Left lobe of liver (tissue), 2 donors: ENCODE measurements at places on chromosomes 16 and 17.
A peak's percentile ranks its signal among the peaks of the same experiment; 100 is the strongest.

DNA sequence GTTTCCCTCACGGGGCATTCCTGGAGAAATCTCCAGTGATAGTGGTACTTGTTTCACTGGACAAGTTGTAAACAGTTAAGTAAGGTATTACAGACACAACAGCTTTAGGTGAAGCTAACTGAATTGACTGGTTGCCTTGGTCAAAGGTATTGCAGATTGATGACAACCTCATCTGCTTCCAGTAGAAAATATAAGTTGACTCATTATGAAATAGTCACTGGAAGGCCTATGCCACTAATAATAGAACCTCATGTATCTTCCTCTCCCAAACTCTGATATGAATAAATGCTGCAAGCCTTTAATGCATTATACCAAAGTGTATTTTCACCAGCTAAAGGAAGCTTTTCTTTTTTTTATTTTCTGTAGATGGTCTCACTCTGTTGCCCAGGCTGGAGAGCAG is 44.8 kb downstream of the GLG1 start:
- no peak for DNase-seq

- peak; percentile 84 for DNase-seq
Observed at GRCh38 chr16:70653809-70654771, 7.7 kb downstream of the IL34 start.

DNA sequence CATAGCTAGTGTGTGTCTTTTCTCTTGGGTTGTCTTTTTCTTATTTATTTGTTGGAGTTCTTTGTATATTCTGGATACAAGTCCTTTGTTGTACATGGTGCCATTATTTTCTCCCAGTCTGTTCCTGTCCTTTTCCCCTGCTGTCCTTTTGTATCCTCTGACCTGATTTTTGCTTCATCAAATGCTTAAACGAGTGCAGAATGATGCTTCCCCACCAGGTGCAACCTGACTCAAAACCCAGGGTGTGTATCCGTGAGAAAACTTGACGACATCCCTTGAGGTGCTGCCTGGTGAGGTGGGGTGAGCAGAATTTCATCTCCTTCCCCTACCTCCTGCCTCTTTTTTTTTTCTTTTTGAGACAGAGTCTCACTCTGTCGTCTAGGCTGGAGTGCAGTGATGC is 88.6 kb downstream of the NTN1 start:
- no peak for DNase-seq

- DNase-seq = no peak
Observed at GRCh38 chr16:27985981-27986380, 77.5 kb downstream of the GSG1L start.

DNA sequence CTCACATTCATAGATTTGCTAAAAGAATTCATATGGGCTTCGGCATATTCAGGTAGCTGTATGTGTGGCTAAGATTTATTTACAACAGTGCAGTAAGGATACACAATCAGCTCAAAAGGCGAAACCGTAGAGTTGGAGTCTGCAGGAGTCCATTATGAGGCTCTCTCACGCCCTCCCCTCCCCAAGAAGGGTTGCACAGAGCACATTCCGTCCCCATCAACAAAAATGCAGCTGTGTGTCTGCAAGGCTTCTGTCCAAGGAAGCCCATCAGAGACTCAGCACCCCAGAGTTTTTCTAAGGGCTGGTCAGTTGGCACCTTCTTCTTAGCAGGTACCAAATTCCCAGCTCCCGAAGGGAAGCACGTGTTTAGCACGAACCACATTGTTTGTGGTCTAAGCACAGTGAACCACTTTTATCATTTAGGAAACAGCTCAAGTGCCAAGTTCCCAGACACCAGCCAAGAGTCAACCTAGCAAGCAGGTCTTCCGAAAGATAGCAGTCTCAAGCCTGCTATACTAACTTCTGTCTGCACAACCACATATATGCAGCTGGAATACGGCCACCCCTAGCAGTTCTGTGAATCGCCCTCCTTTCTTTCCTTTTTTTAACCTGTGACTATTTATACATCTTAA is 28.5 kb upstream of the MEAK7 start:
- DNase-seq = no peak

DNA sequence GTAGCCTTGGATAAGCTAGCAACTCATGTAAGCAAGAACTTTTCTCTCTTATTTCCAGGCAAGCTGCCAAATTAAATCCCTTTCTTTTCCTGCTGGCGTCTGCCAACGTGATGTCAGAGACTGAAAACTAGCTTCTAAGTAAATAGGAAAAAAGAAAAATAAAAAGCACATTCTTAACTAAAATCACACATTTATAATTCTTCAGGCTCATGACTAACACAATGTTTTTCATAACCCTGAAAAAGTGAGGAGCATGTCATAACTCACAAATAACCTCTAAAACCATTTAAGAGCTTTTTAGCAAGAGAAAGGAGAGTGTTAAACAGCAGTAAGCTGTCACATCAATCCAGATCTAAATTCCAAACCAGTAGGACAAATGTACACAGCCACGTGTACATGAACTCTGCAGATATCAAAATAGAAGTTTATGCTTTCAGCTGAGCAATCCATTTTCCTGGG is 110.0 kb downstream of the N4BP1 start:
- DNase-seq = peak; percentile 55

DNA sequence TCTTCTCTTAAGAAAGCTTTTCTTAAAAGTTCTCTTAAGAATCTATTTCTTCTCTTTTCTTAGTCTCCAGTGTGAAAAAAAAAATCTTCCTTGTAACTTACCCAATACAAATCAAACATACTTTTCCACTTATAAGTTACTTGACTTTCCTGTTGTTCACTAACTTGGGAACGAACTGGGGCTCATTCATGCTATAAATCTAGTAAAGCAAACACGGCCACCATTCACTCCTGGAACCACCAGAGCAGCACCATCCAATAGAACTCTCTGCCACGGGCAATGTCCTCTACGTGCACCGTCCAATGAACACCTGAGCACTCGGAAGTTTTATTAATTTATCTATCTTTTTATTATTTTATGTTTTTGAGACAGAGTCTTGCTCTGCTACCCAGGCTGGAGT is 20.8 kb downstream of the SRP68 start:
- DNase-seq = no peak

GRCh38 chr16:11014136-11014535 is 69.8 kb downstream of the CLEC16A start:
- DNase-seq = no peak

DNA sequence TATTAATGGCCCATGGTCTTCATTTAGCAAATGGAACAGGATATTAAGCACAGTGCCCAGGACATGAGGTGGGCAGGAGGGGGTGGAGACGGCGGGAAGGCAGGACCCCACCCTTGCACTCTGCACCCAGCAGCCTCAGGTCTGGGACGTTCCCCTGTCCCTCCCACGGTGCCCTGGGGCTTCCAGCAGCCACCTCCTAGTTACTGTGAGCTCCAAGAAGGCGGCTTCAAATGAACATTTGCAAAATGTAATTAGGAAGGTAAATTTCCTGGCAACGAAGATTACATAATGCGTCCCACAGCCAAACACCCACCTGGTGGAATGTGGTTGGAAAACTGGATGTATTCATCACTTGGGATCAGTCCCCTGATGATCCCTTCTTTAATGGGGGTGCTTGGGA is 59.4 kb downstream of the ENGASE start:
- no peak for DNase-seq

DNA sequence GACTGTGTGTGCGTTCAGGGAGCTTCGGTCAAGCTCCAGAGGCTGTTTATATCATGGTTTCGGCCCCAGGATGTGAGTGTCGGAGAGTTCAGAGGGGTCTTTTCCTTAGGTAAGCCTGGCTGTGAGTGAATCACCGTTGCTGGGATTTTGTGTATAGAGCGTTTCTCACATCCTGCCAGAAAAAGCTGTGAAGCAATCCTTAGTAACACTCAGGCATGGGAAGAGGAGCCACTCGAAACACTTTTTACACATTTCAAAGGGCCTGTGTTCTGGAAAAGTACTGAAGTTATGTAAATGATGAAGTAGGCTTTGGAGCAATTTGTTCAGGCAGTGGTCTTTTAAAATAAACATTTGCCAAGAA is 662 bp downstream of the PGS1 start:
- DNase-seq = no peak

GRCh38 chr16:938752-939151 is 32.0 kb downstream of the LMF1 start:
- no peak for DNase-seq

- DNase-seq = no peak
Observed at GRCh38 chr17:39626171-39627046, at the start of gene PPP1R1B. TSS of gene PPP1R1B (plus strand) at chr17:39626952. CDS start at chr17:39627393, 441 bp downstream.

DNA sequence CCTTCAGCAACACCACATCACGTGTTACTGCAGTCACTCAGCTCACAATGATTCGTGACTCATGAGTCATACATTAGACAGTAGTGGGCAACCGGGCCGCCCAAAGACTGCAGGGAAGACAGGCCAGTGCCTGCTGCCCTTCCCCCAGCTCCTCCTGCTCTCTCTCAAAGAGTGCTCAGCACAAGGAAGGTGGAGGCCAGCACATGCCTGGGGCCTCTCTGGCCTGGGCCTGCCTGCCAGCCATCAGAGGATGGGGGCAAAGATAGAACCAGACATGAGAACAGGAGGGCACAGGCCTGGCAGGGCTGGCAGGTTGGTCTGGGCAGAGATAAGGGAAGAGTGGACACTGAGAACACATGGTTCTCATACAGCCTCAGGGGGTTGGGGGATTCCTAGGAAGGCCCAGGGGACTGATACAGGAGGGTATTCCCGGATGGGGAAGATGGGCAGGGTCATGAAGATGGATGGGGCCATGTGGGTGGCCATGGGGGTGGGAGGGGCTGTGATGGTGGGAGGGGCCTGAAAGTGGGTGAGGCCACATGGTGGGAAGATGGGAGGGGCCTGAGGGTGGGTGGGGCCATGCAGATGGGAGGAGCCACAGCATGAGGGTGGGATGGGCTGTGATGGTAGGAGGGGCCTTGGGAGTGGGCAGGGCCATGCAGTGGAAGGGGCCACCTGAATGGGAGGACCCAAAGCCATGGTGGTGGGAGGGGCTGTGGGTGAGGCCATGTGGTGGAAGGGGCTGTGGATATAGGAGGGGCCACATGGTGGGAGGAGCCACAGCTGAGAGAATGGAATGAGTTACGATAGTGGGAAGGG is 29.0 kb downstream of the KATNB1 start:
- no peak for DNase-seq

GRCh38 chr17:9760266-9760665 is 31.1 kb downstream of the DHRS7C start:
- DNase-seq = no peak

DNA sequence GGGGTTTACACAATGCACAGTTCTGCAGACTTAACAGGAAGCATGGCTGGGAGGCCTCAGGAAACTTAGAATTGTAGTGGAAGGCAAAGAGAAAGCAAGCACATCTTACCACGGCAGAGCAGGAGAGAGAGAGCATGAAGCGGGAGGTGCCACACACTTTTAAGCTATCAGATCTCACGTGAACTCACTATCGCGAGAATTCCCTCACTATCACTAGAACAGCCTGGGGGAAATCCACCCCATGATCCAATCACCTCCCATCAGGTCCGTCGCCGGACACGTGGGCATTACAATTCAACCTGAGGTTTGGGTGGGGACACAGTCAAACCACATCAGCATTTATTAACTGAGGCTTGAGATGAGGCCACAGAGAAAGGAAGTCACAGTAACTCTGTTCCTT is 326.7 kb downstream of the C16orf95 start:
- no peak for DNase-seq

GRCh38 chr16:10552281-10552680 is 28.1 kb downstream of the EMP2 start:
- DNase-seq = no peak

DNA sequence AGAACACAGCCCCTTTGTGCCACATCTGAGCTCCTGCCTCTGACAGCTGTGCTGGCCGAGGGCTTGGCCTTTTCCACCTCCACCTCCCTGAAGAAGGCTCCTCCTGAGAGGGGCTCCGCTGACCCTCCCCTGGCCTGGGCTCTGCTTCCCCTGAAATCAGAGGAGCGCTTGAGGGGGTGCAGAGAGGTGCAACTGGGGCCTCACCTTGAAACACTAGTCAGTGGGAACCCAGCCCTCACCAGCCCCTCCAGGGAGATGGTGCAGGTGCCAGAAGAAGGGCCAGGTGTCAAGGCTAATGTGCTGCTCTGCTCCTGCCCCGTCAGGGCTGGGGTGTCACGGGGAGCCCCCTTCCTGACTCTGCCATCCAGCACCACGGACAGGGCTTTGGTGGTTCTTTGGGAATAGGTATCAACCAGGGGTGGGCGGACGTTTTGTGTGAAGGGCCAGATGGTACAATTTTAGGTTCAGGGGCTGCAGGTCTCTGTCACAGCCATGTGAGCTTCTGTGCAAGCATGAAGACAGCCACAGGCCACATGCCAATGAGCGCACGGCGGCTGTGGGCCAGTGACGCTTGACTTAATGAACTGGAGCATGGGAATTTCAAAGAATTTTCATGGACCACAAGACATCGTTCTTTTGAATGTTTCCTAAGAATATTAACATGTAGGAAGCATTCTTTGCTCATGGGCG is 2.1 kb upstream of the ZG16B start:
- DNase-seq = no peak

GRCh38 chr16:1545044-1546040 is 11.9 kb downstream of the TMEM204 start:
- DNase-seq = no peak

GRCh38 chr16:65548470-65548869 is 426.6 kb upstream of the CDH11 start:
- DNase-seq = no peak

- DNase-seq = peak; percentile 59
Observed at GRCh38 chr16:48383877-48384519, 1.2 kb downstream of the SIAH1 start.

GRCh38 chr17:41178341-41178740 is 320 bp upstream of the KRTAP4-2 start:
- DNase-seq = no peak

GRCh38 chr16:10966129-10966528 is 21.8 kb downstream of the CLEC16A start:
- no peak for DNase-seq

DNA sequence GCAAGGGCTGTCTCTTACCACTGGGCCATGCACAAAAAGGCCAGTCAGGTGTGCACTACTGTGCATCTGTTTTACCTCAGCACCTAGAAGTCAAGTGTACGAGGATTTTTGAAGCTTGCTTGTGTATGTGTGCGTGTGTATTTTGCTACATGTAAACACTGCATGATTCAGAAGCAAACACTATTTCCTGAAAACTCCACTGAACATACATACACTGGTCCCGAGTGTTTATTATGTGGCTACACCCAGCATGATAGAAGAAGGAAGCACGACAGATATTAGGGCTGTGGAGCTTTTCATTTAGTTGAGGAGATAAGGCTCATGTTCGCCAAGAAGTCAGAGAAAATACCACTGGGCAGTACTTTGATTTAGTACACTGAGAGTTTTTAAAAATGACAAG is 89.2 kb downstream of the ZZEF1 start:
- no peak for DNase-seq
